Activated T-helper 1 cell treated with anti-CD3 and anti-CD28 coated beads, Interleukin-2, amount 50 U/mL, for 16 hours (primary cell): ENCODE measurements at places on chromosomes 16 and 17.

DNA sequence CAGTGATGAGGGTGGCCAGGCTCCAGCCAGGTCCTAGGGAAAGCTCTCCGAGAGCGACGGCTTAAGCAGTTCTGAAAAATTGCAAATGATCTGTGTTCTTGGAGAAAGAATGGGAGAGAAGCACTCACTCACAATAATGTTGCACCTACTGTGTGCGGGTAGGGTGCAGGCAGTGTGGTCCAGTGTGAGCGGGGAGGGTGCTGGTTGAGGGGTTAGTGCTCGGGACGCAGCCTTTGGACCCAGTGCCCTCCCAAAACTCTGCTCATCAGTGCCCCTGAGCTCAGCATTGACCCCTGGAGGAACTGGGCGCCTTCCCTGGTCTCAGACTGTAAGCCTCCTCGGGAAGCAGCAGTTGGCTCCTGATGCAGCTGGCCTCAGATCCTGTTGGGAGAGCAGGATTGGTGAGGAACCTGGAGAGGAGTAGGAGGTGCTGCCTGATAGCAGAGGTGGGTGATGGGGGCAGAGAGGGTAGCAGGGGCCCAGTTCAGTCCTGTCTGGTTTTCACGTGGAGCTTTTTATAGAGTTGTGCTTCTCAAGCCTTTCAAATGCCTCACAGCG, 23.6 kb upstream of the ZNF750 start:
- DNase-seq = no peak

GRCh38 chr17:75691801-75692626, 24.9 kb downstream of the SAP30BP start:
- DNase-seq = no peak

GRCh38 chr17:57226793-57227192, 29.5 kb upstream of the MSI2 start:
- no peak for DNase-seq

GRCh38 chr17:79391376-79392233, 219.2 kb downstream of the RBFOX3 start:
- peak; percentile 41 for DNase-seq

GRCh38 chr16:89489898-89490438, 393 bp downstream of the ANKRD11 start:
- DNase-seq = no peak

DNA sequence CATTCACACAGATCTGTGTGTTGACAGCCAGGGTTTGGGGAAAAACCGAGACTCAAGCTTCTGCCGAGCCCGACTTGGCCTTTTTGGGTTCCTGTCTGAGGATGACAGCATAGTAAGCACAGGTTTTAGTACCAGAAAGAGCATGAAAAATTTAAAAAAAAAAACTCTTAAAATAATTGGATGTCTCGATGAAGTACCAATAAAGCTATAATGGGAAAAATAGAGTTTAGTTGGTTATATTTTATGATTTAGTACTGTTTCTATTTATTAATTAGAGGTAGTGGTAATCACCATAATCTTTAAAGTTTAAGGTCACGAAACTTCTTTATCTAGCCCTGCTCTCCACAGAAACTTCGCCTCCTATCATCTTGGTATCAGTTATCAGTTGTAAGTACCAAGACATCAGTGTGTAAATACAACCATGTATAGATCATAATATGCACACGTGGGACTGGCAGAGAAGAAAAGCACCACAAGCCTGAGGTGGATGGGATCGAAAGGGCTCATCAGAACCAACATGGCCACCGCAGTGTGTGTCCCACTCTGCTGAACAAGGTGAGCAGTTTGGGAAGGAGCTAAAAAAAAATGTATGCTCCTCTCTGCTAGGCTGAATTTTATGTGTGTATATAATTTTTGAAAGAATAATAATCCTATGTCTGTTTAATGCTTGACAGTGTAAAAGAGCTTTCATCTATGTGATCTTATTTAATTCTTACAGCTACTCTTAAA, 14.4 kb upstream of the EEF2K start:
- DNase-seq = peak; percentile 17

GRCh38 chr16:81515281-81515680, 70.7 kb downstream of the CMIP start:
- no peak for DNase-seq

DNA sequence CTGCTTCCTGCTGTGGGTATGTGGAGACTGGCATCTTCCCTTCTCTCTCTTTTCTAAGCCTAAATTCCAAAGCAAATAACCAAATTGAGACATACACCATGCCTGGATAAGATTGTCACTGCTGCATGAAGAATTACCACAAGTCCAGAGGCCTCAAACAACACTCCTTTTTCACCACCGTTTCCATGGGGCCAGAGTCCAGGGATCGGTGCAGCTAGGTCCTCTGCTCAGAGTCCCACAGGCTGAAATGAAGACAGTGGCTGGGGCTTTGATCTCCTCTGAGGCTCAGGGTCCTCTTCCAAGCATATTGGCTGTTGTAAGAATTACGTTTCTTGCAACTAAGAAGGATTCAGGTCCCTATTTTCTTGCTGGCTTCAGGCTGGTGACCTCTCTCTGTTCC, 130.4 kb downstream of the SLC39A11 start:
- DNase-seq = no peak

DNA sequence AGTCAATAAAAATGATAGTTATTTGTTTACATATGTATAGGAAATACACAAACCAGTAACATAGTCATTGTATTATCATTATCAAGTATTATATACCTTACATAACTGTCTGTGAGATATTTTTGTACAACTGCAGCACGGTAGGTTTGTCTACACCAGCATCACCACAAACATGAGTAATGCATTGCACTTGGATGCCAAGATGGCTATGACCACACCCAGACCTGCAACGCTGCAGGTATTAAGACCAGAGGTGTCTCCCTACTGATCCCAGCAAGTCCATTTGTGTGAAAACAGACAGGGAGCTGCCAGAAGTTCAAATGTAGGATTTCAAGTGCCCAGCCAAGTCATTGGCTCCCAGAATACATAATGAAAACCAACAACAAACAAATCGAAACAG, 34.2 kb upstream of the NOS2 start:
- no peak for DNase-seq
